CD4-positive, alpha-beta T cell treated with Interleukin-6 for 4 hours (primary cell): ENCODE measurements at places on chromosomes 7 and 10.
A peak's percentile ranks its signal among the peaks of the same experiment; 100 is the strongest.

- peak; percentile 53 for DNase-seq
These were observed 2.2 kb upstream of the IGFBP3 start for GRCh38 chr7:45923290-45923689.

GRCh38 chr7:130930681-130931080, 196.7 kb upstream of the KLF14 start:
- DNase-seq: no peak

DNA sequence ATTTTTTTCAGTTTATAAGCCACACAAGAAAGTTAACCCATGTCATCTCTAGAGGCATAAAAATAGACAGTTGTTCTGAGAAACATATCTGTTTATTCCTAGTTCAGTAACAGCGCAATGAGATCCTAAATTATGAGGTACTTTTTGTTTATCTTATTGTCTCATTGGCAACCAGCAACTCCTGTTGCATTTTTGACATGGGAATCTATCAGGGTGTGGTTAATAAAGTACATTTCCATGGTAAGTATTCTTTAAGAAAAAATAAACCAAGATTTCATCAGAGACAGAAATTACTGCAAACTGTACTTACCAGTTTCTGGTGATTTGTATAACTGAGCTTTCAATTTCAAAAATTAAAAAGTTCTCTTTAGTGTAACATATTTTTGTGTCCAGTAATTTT, 9.0 kb downstream of the FAS start:
- DNase-seq: no peak

DNA sequence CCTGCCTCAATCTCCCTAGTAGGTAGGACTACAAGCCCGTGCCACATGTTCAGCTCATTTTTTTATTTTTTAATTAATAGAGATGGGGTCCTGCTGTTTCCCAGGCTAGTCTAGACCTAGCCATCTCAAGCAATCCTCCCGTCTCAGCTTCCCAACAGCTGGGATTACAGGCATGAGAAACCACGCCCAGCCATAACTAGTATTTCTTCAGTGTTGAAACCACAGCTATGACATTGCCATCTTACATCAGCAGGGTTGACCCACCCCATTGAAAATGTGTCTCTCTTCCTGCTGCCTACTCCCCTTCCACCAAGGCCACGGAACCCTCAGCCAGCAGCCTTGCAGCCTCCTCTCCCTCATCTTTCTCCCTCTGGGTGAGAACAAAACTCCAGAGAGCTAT, 62.1 kb upstream of the ZNF746 start:
- DNase-seq: no peak

- no peak for DNase-seq
These were observed 23.6 kb downstream of the MKI67 start for GRCh38 chr10:128102480-128103228.

- no peak for DNase-seq
These were observed 273.0 kb downstream of the ZMYND11 start for GRCh38 chr10:408236-408635.
